GDM1 (cell line): ENCODE measurements at places on chromosomes 1 and 21.
A peak's percentile ranks its signal among the peaks of the same experiment; 100 is the strongest.

DNA sequence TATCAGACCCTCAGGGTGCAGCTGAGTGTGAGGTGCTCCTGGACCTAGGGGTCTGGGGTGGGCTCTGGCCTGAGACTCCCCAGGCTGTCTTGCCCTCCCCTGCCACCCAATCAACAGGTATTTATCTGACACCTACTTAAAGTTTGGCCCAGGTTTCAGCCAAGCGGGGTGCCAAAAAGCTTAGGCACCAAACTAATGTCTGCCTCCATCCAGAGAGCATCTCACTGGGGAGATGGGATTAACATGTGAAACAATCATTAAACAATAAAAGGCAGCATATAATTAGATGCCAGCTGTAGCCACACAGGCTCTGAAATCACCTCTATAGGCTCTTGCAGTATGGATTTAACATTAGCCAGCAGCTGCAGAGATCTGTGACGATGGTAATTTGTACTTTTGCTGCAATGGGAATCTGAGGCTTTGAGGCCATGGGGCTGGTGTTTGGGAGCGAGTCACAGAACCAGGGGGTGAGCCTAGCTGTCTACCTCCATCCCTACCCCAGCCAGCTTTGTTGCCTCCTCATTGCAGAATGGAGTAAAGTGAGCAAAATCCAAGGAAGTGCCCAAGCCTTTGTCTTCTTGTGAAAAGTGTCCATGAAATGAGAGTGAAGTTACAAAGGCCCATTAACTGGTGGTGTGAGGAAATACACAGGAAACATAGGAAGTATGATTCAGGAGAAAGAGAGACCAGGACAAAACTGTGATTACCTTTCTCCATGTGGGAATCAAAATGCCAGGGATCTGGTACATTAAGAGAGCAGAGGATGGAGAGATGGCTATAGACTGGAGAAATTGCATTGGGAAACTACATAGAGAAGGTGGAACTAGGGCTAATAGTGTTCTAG is 36.1 kb downstream of the EIF2D start:
- DNase-seq, result no peak

GRCh38 chr21:33024201-33025103 is 1.3 kb upstream of the OLIG2 start:
- DNase-seq, result no peak

GRCh38 chr1:246785494-246786111 is 61.4 kb downstream of the SCCPDH start:
- no peak for DNase-seq

GRCh38 chr1:153617663-153618062 is 1.5 kb upstream of the S100A14 start:
- DNase-seq, result peak; percentile 59

- no peak for DNase-seq
Measured at GRCh38 chr1:162145280-162145965, 75.9 kb downstream of the NOS1AP start.

- no peak for DNase-seq
Measured at GRCh38 chr1:174157157-174157806, 2.0 kb upstream of the RABGAP1L start.

- no peak for DNase-seq
Measured at GRCh38 chr1:200834383-200834782, 38.4 kb upstream of the GPR25 start.

DNA sequence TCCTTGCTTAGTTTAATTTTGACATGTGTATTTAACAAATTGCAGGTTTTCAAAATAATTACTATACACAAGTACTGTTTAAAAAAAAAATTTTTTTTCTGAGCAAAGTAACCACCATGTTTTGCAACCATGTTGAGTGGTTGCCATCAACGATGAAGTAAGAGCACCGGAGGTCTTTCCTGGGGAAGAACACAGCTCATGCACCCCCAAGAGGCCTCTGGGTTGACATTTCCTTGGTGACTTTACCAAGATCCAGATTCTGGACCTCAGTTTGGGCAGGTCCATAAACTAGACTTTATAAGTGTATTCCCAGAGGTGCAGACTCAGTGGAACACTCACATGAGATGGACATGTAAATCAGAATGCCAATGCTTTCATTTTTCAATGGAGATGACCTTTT is 36.8 kb upstream of the RALGPS2 start:
- DNase-seq, result no peak

- no peak for DNase-seq
Measured at GRCh38 chr1:97424209-97424608, 496.6 kb downstream of the DPYD start.

GRCh38 chr1:62178372-62178771 is 16.3 kb upstream of the L1TD1 start:
- no peak for DNase-seq
